Ovary (tissue), 10 donors: ENCODE measurements at places on chromosomes 16 and 17. TPM values are rescaled to one million over a fixed set of nuclear protein-coding genes. Genes with fewer than 3 reads are reported as not detected.

- H3K36me3 ChIP-seq: no peaks in the 10 kb centered on the region
- DNase-seq: peak; percentile 21
- H3K27ac ChIP-seq: no peak overlapping the region
- H3K27me3 ChIP-seq: no peaks in the 10 kb centered on the region
Observed at GRCh38 chr17:82085931-82086764, 11.9 kb downstream of the FASN start.

The HS3ST3A1 gene
- total RNA-seq: 10.7 TPM

The ABHD15 gene
- total RNA-seq: 7.6 TPM

The OR1A2 gene
- total RNA-seq: not detected

The KCNJ18 gene
- total RNA-seq: not detected

- H3K27me3 ChIP-seq: no peaks in the 10 kb centered on the region
- H3K4me3 ChIP-seq: peak overlapping the region; percentile 52
- DNase-seq: no peak
Observed at GRCh38 chr17:47831934-47832327, 461 bp downstream of the LRRC46 start.

The DOC2B gene
- total RNA-seq: 4.1 TPM

- H3K4me3 ChIP-seq: no peak overlapping the region
- no peak for DNase-seq
- no peaks in the 10 kb centered on the region for H3K4me1 ChIP-seq
- no peaks in the 10 kb centered on the region for H3K36me3 ChIP-seq
Observed at GRCh38 chr16:53947642-53948041, 243.7 kb downstream of the FTO start.

The ADGRG3 gene
- 1.7 TPM for total RNA-seq

GRCh38 chr16:5509794-5510193 is 412.2 kb upstream of the EEF2KMT start:
- no peaks in the 10 kb centered on the region for H3K27me3 ChIP-seq

DNA sequence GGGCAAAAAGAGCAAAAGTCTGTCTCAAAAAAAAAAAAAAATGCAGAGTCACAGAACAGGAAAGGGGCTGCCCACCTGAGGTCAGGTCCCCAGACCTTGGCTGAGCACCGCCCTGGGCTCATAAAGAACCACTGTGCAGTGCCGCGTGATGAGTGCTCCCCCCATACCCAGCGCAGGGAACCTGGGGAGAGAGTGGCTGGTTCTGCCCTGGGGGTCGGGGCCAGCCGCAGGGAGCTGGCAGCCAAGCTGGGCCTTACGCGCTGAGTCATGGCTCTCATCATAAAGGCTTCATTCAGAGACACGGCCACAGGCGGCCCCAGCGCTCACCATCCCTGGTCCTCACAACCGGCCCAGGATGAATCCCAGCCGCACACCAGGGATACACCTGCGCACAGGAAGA is 80.7 kb downstream of the RAB11FIP4 start:
- H3K36me3 ChIP-seq: no peaks in the 10 kb centered on the region
- H3K27ac ChIP-seq: no peak overlapping the region
- H3K4me1 ChIP-seq: no peaks in the 10 kb centered on the region
- no peaks in the 10 kb centered on the region for H3K27me3 ChIP-seq

- DNase-seq: no peak
- H3K27ac ChIP-seq: no peak overlapping the region
- H3K36me3 ChIP-seq: no peaks in the 10 kb centered on the region
- H3K27me3 ChIP-seq: no peaks in the 10 kb centered on the region
- no peaks in the 10 kb centered on the region for H3K4me1 ChIP-seq
Observed at GRCh38 chr16:3580251-3580651, 3.0 kb upstream of the NLRC3 start.

The TPSD1 gene
- not detected for total RNA-seq

GRCh38 chr17:3695129-3695722 is 729 bp downstream of the P2RX5 start:
- H3K27me3 ChIP-seq: no peaks in the 10 kb centered on the region
- no peaks in the 10 kb centered on the region for H3K4me1 ChIP-seq
- H3K36me3 ChIP-seq: no peaks in the 10 kb centered on the region
- no peak overlapping the region for H3K27ac ChIP-seq
- no peak overlapping the region for H3K4me3 ChIP-seq
- no peak for DNase-seq

GRCh38 chr16:1057252-1057932 is 15.2 kb upstream of the SSTR5 start:
- no peaks in the 10 kb centered on the region for H3K36me3 ChIP-seq
- DNase-seq: no peak
- H3K4me1 ChIP-seq: no peaks in the 10 kb centered on the region
- H3K4me3 ChIP-seq: no peak overlapping the region
- H3K27me3 ChIP-seq: no peaks in the 10 kb centered on the region

GRCh38 chr16:46961373-46962353 is 11.8 kb downstream of the DNAJA2 start:
- no peak overlapping the region for H3K4me3 ChIP-seq
- no peaks in the 10 kb centered on the region for H3K27me3 ChIP-seq

GRCh38 chr16:31452631-31453106 is 6.6 kb upstream of the ARMC5 start:
- no peaks in the 10 kb centered on the region for H3K36me3 ChIP-seq
- no peak overlapping the region for H3K4me3 ChIP-seq
- no peaks in the 10 kb centered on the region for H3K27me3 ChIP-seq
- H3K4me1 ChIP-seq: peaks cover 24% of the 10 kb centered on the region

- no peak overlapping the region for H3K4me3 ChIP-seq
- peaks cover 1% of the 10 kb centered on the region for H3K4me1 ChIP-seq
- no peak overlapping the region for H3K27ac ChIP-seq
- H3K36me3 ChIP-seq: no peaks in the 10 kb centered on the region
Observed at GRCh38 chr17:82380860-82381702, 9.5 kb downstream of the UTS2R start.

GRCh38 chr16:71568551-71568950 is 8.3 kb downstream of the TAT start:
- H3K27ac ChIP-seq: no peak overlapping the region
- DNase-seq: no peak
- peaks cover 5% of the 10 kb centered on the region for H3K4me1 ChIP-seq
- no peak overlapping the region for H3K4me3 ChIP-seq
- H3K27me3 ChIP-seq: no peaks in the 10 kb centered on the region
- no peaks in the 10 kb centered on the region for H3K36me3 ChIP-seq

The OR4D1 gene
- not detected for total RNA-seq

The EXOC3L1 gene
- total RNA-seq: 6.1 TPM

The KRT40 gene
- total RNA-seq: not detected

The PPP1R1B gene
- total RNA-seq: 13.4 TPM

- H3K4me3 ChIP-seq: no peak overlapping the region
- DNase-seq: no peak
- H3K4me1 ChIP-seq: no peaks in the 10 kb centered on the region
- H3K27me3 ChIP-seq: no peaks in the 10 kb centered on the region
- H3K36me3 ChIP-seq: no peaks in the 10 kb centered on the region
Observed at GRCh38 chr17:9671559-9671958, 26.2 kb downstream of the USP43 start.
